ENCODE measurements at places on chromosomes 11 and 22. TPM values are rescaled to one million over a fixed set of nuclear protein-coding genes. Genes with fewer than 3 reads are reported as not detected.

GRCh38 chr11:131178596-131178995 lies 191.8 kb upstream of the NTM start:
- DNase-seq: no peak

DNA sequence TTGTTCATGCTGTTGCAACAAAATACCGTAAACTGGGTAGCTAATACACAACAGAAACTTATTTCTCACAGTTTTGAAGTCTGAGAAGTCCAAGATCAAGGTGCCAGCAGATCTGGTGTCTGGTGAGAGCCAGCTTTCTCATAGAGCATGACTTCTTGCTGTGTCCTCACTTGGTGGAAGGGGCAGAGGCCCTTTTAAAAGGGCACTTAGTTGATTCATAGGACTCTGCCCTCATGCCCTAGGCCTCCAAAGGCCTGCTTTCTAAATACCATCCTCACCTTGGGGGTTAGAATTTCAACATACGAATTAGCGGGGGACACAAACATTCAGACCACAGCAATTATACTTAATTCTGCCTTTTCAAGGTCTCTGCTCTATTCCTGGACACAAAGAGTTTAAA lies 52.3 kb upstream of the FDX1 start:
- DNase-seq: no peak

DNA sequence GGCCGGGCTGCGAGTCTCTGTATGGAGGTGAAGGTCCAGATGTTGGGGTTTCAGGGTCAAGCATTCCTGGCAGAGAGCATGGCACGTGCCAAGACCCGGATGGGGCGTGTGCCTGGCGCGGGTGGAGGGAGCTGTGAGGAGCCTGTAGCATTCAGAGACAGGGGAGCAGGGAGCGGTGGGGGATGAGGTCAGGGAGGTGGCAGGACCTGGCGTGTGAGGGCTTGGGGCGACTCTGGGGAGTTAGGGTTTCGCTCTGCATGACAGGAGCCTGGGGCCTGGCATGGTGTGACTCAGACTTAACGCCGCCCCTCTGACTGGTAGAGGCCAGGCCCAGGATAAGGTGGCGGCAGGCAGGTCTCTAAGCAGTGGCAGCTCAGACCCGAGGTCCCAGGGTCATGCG lies 103.0 kb downstream of the KCNQ1 start:
- DNase-seq: no peak

DNA sequence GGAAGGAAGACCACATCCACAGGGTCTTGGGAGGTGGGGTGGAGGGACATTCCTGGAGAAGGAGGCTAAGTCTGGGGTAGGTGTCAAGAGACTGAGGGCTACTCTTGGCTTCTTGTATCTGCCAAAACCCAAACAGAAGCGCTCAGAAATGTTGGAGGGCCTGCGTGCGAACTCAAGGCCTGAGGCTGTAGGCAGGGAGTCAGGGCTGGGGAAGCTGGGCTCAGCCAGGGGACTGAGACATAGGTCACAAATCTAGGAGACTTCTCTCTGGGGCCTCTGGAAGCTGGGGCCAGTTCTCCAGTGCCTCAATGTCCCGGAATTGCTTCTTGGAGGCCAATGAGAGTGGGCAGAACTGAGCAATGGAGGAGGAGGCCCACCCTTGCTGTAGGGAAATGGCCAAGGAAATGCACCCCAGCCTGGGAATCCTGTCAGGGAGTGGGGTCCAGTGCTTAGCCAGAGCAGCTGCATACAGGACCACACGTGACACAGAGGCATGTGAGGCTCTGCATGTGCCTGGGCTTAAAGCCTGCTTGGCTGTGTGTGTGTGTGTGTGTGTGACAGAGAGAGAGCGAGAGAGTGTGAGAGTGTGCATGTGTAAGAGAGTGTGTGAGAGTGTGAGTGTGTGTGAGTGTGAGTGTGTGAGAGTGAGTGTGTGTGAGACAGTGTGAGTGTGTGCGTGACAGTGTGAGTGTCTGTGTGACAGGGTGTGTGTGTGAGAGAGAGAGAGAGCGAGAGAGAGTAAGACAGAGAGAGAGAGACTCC lies 141.3 kb downstream of the ST3GAL4 start:
- DNase-seq: no peak

DNA sequence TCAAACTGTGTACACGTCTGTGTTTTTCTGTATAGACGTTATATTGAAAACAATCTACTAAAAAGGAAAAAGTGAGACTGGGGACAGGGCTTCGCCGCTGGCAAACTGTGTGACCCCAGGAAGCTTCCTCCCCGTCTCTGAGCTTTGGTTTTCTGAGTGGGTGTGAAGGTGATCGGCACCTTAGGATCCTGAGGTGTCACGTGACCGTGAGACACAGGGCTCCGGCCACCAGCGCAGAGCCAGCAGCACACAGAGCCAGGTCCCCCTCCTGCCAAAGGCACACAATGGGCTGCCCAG lies 32.0 kb downstream of the KIAA0930 start:
- no peak for DNase-seq

- DNase-seq: no peak
Measured at GRCh38 chr11:123457187-123457770, 27.2 kb downstream of the GRAMD1B start.

Gene TESMIN
- polyA plus RNA-seq: 0.79 TPM

Gene RAC2
- 25.0 TPM for polyA plus RNA-seq

Gene EFCAB6
- 1.4 TPM for polyA plus RNA-seq

Gene RIMBP3C
- polyA plus RNA-seq: not detected

Gene GGT1
- polyA plus RNA-seq: 4.8 TPM

Gene ME3
- 7.1 TPM for polyA plus RNA-seq

Gene C11orf21
- polyA plus RNA-seq: not detected

All from AG04450 (cell line).